ENCODE measurements at places on chromosomes 13 and 19.
A peak's percentile ranks its signal among the peaks of the same experiment; 100 is the strongest.

DNA sequence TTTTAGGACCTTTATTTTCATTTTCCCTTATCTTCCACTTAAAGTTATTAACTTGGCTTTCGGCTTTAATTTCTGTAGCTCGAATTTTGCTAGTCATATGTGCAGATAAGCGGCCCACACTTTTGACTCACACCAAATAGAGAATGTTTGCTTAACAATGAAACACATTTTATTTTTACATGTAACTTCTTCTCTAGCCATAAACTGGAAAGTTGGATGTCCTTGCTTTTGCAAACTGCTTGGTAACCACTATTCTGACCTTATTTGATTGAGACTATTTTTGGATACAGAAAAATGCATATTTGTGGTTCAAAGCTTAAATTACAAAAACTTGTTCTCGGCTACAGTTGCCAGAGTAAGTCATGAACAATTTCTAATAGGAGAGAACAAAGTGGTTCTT lies 600.0 kb downstream of the KCTD12 start:
- no peak for DNase-seq

GRCh38 chr13:52652980-52653303 lies 306 bp downstream of the SUGT1 start:
- DNase-seq = no peak

DNA sequence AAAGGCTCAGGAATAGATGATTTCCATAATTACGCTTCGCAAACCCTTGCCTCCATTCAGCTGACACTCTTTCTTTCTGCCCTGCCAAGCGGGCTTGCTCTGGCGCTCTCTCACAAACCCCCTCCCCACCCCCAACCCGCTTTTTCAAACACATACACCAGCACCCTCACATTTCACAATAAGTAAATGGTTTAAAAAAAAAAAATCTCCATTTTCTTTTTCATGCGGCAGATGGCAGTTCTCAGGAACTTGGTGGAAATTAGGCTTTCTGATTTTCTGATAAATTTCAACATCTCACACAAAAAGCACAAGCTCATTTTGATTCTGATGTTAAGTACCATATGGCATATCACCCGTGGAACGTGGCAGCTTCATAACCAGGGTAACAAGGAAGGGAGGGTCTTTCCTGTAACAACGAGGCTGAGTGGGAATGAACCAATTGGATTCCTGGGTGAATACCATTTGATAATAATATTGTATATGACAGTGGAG lies 43.8 kb downstream of the C13orf42 start:
- peak; percentile 20 for DNase-seq

DNA sequence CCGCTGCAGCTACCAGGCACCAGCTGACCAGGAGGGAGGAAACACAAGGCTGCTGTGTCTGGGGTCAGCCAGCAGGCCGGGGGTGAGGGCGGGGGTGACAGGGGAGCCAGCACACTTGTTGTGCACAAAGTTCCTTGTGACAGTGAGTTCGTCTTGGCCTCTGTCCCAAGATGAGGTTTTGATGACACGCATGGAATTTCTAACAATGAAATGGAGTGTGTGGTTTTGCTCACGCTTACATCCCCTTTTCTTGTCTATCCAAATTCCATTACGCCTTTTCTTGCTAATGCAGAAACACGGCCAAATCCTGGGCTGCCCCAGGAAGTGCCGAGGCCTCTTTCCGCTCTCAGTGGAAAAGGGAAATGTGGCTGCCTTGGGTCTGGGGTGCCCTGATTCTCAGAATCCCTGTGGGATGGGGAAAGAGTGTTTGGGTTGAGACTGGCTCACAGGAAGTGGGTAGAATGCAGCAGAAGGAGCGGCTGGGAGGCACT lies 73.8 kb downstream of the GADD45B start:
- DNase-seq = no peak

DNA sequence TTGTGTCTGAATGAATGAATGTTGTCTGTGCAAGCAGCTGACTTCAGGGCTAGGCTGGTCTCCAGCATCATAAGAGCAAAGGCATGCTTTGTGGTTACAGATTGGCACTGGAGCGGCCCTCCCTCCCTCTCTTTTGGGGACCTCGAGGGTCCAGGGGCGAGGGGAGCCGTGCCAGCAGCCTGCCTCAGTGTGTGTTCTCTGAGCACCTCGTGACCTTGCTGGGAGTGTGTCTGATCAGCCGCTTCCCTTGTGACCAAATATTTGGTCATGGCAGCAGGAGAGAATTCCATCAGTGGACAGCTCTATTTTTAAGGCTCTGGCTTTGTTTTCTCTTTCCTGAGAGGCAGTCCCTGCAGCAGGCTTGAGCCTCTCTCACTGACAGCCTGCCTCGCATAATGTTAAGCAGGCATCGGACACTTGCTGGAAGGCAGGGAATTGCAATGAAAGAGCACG lies 329.7 kb downstream of the UQCRFS1 start:
- DNase-seq = no peak

DNA sequence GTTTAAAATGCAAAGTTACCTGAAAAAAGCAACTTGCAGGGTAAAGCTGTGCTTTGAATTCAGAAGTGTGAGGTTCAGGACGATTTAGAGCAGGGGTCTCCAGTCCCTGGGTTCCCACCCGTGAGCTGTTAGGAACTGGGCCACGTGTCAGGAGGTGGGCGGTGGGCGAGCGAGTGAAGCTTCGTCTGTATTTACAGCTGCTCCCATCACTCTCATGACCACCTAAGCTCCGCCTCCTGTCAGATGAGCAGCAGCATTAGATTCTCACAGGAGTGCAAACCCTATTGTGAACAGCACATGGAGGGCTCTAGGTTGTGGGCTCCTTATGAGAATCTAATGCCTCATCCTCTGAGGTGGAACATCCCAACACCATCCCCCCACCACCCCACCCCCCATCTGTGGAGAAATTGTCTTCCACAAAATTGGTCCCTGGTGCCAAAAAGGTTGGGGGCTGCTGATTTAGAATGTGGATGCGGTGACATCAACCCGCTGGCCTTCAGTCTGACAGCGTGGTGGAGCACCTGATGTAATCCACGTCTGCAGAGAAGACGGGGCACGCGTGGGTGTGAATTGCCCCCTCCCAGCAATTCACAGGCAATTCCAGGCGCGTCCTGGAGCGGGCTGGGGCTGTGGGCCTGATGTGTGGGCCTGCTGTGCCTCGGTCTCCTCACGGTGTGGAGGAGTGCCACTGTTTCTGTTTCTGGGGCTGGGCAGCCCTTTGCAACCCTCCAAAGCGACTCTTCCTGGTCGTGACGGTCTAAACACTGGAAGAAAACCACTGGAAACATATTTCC lies 214.0 kb upstream of the SOX1 start:
- no peak for DNase-seq

GRCh38 chr13:81001828-81002385 lies 661.0 kb upstream of the SPRY2 start:
- no peak for DNase-seq

- DNase-seq = no peak
Observed at GRCh38 chr13:104485571-104485970, 1419.4 kb upstream of the SLC10A2 start.

DNA sequence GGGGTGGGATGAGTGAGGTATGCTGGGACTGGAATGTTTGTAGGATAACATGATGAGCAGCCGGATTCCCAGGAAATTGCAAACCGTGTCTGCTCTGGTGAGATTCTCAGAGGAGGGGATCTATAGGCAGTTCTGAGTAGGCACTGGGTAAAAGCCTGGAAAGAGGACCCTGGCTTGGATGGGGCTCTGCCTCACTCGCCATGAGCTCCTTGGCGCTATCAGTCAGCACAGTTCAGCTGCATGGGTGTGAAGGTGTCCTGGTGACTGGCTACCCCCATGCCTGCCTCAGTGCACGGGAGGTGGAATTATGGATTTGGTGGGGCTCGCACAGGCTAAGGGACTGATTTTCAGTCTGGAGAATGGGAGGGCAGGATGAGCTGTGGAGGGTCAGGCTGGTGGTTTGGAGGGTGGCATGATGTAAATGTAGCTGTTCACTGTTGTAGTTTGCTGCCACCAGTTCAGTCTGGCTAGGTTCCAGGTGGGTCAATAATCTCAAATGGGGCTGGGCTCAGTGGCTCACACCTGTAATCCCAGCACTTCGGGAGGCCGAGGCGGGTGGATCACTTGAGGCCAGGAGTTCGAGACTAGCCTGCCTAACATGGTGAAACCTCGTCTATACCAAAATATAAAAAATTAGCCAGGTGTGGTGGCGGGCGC lies 9.2 kb upstream of the ZNF627 start:
- DNase-seq = no peak

DNA sequence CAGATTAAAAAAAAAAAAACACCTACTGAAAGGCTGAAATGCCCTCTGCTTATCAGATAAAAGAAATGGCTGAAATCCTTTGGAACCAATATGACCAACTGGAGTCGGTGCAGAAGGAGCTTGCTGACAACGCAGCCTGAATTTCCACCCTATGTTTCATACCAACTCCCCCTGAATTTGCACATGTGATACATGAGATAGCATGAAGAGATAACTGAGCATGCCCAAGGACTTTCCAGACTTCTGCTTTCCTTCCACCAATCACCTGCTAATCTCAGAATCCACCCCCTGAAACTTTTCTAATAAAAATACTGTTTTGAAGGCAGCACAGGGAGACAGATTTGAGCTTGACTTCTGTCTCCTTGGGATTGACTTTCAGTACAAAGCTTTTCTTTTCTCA lies 32.2 kb upstream of the WDFY2 start:
- no peak for DNase-seq

- DNase-seq = no peak
Observed at GRCh38 chr19:44113784-44114390, 688 bp downstream of the ZNF225 start.

GRCh38 chr13:96822895-96823294 lies 171.4 kb downstream of the OXGR1 start:
- no peak for DNase-seq

DNA sequence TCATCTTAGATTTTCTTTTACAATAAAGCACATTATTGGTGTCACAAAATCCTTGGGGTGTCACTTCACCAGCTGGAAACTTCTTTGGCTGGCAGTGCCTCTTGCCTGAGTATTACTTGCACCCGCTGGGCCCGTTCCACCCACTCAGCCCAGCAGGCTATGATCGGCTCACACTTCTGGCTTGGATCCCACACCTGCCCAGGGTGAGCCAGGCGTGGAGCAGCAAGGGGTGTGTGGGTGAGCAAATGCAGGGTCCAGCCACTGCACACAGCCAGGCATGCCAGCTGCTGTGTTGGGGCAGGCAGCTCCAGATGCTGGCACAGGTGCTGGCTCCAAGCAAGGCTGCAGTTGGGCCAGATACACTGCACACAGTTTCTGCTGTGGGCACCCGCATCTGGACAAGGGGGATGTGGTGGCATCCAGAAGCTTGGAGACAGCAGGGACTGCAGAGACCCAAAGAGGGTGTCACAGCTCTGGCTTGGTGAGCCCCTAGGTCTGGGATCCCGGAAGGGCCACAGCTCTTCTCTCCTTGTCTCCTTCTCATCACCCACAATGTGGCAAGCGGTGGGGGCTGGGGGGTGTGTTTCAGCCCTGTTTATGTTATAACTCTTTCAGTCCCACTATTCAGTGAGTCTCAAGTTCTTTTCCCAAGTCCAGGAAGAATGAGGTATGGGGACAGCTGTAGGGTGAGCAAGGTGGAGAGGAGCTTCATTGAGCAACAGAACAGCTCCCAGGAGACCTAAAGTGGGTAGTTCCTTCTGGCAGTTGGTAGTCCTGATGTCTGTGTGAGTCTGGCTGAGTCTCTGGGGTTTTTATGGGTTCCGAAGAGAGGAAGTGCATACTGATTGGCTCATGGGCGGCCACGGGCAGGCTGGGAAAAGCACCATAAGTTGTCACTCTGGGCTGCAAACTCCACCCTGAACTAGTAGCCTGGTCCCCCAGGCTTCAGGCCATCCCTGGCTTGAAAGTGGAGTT lies 25.3 kb upstream of the TBC1D4 start:
- no peak for DNase-seq

DNA sequence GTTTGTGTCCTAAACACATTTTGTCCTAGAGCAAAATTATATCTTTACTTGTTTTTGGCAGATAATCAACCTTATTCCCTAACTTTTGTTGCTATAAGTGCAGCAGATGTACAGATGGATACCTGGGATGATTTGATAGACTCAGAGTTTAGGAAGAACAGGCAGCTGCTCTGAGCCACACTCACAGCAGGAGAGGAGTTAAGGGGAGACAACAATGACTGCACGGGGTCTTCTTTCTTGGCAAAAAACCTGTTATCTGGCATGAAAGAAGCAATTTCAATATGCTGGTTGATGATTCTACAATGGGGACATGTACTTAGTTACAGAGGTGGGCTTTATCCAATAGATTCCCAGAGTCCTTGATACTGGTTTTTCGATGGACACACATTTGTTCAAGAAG lies 258.9 kb upstream of the PCDH9 start:
- no peak for DNase-seq

- DNase-seq = no peak
Observed at GRCh38 chr19:19514215-19514657, 1.1 kb downstream of the TSSK6 start.

DNA sequence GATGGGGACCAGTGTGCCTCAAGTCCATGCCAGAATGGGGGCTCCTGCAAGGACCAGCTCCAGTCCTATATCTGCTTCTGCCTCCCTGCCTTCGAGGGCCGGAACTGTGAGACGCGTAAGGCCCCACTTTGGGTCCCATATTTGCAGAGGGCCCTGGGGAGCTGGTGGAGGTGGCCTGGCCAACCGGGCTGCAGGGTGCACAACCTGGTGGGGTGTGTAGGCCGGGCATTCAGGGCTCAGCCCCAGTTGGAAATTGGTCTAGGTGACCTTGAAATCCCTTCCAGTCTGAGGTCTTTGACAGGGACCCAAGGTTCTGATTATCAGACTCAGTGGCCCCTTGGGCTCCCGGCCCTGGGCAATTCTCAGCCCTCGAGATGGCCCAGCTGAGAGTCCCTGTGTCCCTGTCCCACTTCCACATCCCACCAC lies 8.3 kb downstream of the F7 start:
- no peak for DNase-seq

DNA sequence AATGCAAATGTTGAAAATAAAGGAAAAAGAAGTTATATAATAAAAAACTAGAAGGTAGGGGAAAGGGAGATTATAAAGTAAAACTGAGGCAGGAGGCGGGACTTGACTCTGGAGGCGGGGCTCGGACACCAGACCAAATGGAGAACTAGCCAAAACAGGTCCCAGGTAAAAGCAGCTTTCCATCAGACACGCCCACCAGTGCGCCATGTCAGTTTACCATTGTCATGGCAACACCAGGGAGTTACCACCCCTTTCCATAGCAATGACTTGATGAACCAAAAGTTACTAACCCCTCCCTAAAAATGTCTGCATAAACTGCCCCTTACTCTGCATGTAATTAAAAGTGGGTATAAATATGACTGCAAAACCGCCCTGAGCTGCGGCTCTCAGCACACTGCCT lies 70.9 kb downstream of the PEPD start:
- no peak for DNase-seq

- no peak for DNase-seq
Observed at GRCh38 chr19:50510700-50511068, 307 bp downstream of the JOSD2 start.

- no peak for DNase-seq
Observed at GRCh38 chr13:110464556-110465333, 96.8 kb downstream of the RAB20 start.

GRCh38 chr13:42071672-42072419 lies 23.4 kb downstream of the DGKH start:
- no peak for DNase-seq

Measured in vagina (tissue), 2 donors.